Tibial nerve (tissue), 4 donors: ENCODE measurements at places on chromosomes 4 and X. TPM values are rescaled to one million over a fixed set of nuclear protein-coding genes. Genes with fewer than 3 reads are reported as not detected.
A peak's percentile ranks its signal among the peaks of the same experiment; 100 is the strongest.

DNA sequence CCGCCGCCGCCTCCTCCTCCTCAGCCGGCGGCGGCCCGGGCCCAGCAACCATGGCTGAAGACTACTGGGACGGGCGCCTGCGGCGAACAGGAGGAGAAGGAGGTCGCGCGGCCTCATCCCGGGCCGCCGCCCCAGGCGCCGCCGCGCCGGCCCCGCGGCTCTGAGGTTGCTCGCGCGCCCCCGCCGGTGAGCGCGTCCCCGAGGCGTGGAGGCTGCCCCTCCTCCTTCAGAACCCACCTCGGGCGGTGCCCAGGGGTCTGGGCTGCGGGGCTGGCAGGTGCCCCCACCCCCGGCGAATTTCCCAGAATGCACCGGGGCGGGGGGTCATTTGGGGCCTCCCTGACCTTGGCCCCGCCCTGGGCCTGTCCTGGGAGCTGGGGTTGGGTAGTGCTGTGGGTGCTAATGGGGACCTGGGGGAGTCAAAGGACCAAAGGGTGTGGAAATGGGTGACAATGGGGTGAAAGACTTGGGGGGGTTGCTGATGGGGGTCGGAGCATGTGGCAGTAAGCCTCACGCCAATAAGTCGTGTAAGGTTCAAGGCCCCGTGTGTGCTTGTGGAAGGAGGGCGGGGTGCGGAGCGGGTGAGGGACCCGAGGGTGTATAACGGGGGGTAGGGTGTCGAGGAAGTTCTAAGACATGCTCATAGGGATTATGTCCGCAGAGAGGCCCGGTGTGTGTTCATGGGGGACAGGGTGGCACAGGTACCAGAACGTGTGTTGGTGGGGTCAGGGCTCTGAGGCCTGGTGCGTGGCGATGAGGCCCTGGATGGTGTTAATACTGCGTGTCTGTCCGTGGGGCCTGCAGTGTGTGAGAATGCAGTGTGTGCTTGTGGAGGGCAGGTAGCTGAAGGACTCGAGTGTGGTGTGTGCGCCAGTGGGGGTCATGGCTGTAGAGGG is 687 bp downstream of the CDK16 start:
- peak overlapping the region; percentile 93 for H3K4me3 ChIP-seq
- H3K27me3 ChIP-seq = no peaks in the 10 kb centered on the region
- H3K36me3 ChIP-seq = no peaks in the 10 kb centered on the region
- H3K4me1 ChIP-seq = peaks cover 17% of the 10 kb centered on the region
- H3K27ac ChIP-seq = peak overlapping the region; percentile 97
- DNase-seq = no peak

- H3K4me1 ChIP-seq = no peaks in the 10 kb centered on the region
- no peaks in the 10 kb centered on the region for H3K27me3 ChIP-seq
Observed at GRCh38 chr4:44150091-44150576, 298.5 kb downstream of the KCTD8 start.

GRCh38 chrX:45007598-45007997 is 134.6 kb downstream of the KDM6A start:
- H3K27ac ChIP-seq = no peak overlapping the region
- no peaks in the 10 kb centered on the region for H3K27me3 ChIP-seq
- H3K4me3 ChIP-seq = no peak overlapping the region
- no peaks in the 10 kb centered on the region for H3K36me3 ChIP-seq
- H3K4me1 ChIP-seq = no peaks in the 10 kb centered on the region

DNA sequence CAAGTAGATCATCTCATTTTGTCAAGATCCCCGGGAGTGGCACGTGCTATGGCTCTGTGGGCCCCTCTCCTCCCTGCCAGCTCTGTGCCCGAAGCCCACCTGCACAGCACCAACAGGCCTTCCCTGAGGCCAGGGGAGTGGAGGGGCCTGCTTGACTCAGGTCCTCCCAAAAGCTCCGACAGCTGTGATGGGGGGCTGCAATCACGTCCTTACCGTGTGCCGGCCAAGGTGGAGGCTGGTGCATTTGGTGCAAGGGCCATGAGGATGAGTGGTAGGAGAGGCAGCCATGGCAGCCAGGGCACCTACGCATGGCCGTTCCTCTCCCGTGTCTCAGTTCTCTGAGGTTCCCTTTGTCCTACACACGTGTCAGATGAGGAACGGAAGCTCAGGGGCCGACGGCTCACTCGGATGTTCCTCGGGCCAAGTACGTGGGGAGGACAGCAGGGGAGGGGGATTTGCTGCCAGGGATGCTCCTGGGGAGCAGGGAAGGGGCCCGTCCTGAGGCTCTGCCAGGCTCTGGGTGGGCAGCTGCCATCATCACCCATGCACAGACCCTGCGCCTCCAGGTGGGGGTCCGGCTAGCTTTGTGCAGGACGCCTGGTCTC is 95.8 kb downstream of the HMX1 start:
- no peak for DNase-seq
- H3K36me3 ChIP-seq = no peaks in the 10 kb centered on the region
- H3K27ac ChIP-seq = no peak overlapping the region
- no peaks in the 10 kb centered on the region for H3K4me1 ChIP-seq
- no peak overlapping the region for H3K4me3 ChIP-seq

DNA sequence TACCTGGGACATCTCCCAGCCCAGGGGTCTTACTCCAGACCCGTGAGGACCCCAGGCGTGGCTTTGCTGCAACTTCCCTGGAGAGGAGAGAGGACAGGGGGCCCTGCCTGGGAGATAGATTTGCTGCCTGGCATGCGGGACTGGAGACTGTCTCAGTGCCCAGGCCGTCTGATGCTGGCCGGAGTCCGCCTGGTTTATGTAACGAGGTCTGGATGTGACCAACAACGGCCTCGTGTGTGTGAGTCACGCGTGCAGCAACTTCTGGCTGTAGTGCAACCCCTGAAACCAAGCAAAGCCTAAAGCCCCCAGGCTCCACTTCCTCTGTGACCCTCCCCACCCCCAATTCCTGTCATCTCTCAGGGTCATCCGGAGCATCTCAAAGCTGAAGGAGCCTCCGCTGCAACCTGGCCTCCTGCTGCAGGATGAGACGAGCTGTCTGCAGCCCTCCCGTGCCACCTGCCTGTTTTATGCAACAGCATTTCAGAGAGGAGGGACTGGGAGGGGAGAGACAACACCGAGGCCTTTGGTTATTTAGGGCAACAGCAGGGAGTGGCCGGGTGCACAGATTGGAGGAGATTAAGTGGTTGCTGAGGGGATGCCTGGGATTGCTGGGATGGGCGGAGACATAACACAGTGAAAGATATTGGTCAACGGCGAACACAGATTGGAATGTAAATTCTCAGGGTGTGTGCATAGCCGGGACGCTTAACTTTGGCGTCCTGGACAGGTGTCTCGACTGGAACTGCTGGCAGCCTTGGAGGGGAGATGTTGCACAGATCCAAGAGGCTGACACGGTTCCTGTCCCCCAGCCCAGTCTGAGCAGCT is 16.0 kb downstream of the XG start:
- no peak overlapping the region for H3K4me3 ChIP-seq
- no peaks in the 10 kb centered on the region for H3K27me3 ChIP-seq
- no peaks in the 10 kb centered on the region for H3K4me1 ChIP-seq
- H3K36me3 ChIP-seq = no peaks in the 10 kb centered on the region

DNA sequence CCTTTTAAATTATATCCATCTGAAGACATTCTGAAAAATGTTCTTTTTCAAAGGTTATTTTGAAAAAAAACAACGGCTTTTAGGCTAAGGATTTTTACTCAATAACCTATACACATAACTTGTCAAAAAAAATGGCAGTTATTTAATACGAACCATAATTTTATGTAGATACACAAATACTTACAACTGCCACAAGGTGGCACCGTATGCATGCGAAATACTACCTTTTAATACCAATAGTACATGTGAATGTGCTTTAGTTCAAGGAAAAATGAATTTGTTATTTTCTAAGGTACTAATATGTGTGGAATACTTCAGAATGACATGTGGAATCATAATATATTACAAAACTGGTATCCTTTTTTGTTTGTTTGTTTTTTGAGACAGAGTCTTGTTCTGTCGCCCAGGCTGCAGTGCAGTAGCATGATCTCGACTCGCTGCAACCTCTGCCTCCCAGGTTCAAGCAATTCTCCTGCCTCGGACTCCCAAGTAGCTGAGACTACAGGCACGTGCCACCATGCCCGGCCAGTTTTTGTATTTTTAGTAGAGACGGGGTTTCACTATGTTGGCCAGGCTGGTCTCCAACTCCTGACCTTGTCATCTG is 4.6 kb upstream of the MAD2L1 start:
- H3K36me3 ChIP-seq = no peaks in the 10 kb centered on the region
- no peaks in the 10 kb centered on the region for H3K27me3 ChIP-seq
- peaks cover 6% of the 10 kb centered on the region for H3K4me1 ChIP-seq
- no peak overlapping the region for H3K4me3 ChIP-seq
- DNase-seq = no peak

GRCh38 chr4:177287255-177287654 is 22.4 kb upstream of the NEIL3 start:
- H3K36me3 ChIP-seq = no peaks in the 10 kb centered on the region
- no peak for DNase-seq
- H3K4me3 ChIP-seq = no peak overlapping the region
- no peaks in the 10 kb centered on the region for H3K4me1 ChIP-seq
- H3K27ac ChIP-seq = no peak overlapping the region

DNA sequence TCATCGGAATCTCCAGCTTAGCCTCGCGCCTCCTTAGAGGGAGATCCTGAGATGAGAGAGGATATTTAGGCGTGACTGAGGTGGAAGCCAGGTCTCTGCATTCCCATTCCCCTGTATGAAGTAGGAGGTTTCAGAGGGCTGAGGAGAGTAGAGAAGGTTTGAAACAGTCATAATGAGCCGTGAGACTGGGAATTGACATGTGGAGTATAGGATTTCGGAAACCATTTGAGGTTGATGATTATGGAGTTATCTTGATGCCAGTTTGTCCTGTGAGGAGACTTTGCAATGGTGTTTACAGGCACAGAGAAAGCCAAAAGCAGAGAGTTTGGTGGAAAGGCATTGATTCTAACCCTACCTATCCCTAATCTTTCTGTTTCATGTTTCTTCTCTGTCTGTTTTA is 2.0 kb downstream of the CHST7 start:
- peak overlapping the region; percentile 62 for H3K4me3 ChIP-seq
- H3K27me3 ChIP-seq = no peaks in the 10 kb centered on the region

DNA sequence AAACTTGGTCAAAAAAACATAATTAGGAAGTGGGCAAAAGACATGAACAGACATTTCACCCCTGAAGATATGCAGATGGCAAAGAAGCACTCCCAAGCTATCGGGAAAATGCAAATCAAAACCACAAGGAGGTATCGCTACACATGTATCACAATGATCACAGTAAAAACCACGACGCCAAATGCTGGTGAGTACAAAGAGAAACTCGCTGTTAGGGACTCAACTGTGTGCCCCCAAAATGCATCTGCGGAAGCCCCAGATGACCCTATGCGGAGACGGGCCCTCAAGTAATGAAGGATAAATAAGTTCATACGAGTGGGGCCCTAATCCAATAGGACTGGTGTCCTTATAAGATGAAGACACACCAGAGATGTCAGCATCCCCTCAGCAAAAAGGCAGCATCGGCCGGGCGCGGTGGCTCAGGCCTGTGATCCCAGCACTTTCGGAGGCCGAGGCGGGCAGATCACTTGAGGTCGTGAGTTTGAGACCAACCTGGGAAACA is 10.2 kb downstream of the GAK start:
- no peaks in the 10 kb centered on the region for H3K36me3 ChIP-seq
- H3K4me3 ChIP-seq = no peak overlapping the region
- H3K27me3 ChIP-seq = no peaks in the 10 kb centered on the region
- DNase-seq = no peak
- H3K4me1 ChIP-seq = peaks cover 29% of the 10 kb centered on the region

DNA sequence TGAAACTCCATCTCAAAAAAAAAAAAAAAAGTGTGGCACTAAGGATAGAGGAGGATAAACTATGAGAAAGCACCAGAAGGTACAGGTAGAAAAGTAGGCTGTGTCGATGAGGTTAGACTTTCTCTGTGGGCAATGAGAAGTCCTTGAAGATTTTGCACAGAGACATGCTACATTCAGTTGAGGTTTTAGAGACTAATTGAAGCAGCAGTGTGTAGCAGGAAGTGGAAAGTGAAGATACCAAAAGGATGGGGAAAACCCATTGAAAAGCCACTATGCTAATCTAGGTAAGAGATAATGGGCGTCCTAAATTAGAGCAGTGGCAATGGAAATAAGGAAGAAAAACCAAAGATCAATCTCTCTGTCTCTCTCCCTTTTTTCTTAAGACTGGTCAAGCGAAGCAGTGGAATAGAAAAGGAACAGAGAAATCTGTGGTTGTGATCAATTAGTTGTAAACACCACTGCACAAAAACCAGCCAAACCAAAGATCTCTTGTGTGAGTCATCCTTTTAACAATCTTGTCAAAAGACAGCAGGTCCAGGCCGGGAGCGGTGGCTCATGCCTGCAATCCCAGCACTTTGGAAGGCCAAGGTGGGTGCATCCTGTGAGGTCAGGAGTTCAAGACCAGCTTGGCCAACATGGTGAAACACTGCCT is 3.5 kb downstream of the SPINK2 start:
- DNase-seq = no peak
- H3K36me3 ChIP-seq = no peaks in the 10 kb centered on the region
- H3K4me3 ChIP-seq = no peak overlapping the region

GRCh38 chr4:101306764-101307615 is 40.3 kb downstream of the PPP3CA start:
- H3K36me3 ChIP-seq = no peaks in the 10 kb centered on the region
- no peaks in the 10 kb centered on the region for H3K27me3 ChIP-seq
- no peak overlapping the region for H3K27ac ChIP-seq
- peaks cover 11% of the 10 kb centered on the region for H3K4me1 ChIP-seq
- H3K4me3 ChIP-seq = no peak overlapping the region
- DNase-seq = no peak

DNA sequence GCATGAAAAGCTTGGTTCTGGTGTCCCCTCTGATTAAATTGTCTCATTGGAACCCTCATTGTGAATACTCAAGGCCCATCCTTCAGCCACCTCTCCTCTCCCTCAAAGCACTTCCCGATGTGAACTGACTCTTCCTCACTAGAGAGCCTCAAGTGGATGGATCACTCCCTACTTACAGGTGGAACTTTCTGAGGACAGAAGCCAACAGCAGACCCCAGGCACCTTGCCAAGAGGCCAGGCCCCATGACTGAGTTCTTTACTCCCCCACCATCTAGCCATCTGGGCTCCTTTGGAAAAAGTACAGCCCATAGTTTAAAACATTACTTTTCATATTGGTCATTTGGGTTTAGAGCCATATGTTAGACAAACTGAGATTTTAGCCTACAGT is 224.1 kb downstream of the SHROOM3 start:
- H3K4me1 ChIP-seq = no peaks in the 10 kb centered on the region
- H3K36me3 ChIP-seq = no peaks in the 10 kb centered on the region
- no peak overlapping the region for H3K27ac ChIP-seq
- no peak for DNase-seq
- H3K27me3 ChIP-seq = no peaks in the 10 kb centered on the region

GRCh38 chr4:648579-649292 is 23.4 kb downstream of the PDE6B start:
- DNase-seq = no peak
- no peak overlapping the region for H3K4me3 ChIP-seq
- H3K27me3 ChIP-seq = no peaks in the 10 kb centered on the region
- no peaks in the 10 kb centered on the region for H3K4me1 ChIP-seq
- H3K27ac ChIP-seq = no peak overlapping the region

The HELT gene
- not detected for total RNA-seq

The XAGE2 gene
- 1.1 TPM for total RNA-seq

The GPR78 gene
- not detected for total RNA-seq

The SSR4 gene
- 132 TPM for total RNA-seq

The SPP1 gene
- total RNA-seq = 344 TPM
